ENCODE measurements at places on chromosomes 2 and 18.
A peak's percentile ranks its signal among the peaks of the same experiment; 100 is the strongest.

DNA sequence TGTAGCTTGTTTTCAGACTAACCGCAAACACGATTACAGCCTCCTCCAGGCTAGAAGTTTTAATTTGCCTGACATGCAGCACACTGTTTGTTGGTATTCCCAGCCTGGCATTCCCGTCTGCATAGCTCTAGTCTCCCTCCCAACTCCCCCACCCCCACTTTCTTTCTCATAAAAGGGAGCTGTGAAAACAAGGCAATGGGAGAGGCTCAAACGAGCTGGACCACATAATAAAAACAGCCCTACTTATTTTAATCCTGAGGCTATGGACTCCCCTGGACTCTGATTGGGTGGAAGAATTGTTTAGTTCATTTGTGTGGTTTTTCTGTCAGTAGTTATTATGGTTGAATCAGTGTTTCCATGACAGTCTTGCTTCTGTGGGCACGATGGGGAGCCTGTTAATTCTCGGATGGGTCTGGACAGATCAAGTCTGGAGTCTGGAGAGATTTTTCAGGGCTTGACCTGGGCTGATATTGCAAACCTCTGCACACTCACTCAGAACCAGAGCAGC, 1.2 kb downstream of the STON1 start:
- DNase-seq, result no peak

GRCh38 chr18:43863180-43863579, 585.9 kb upstream of the SYT4 start:
- DNase-seq, result no peak

- DNase-seq, result no peak
Observed at GRCh38 chr2:238754259-238754658, 93.6 kb upstream of the TWIST2 start.

DNA sequence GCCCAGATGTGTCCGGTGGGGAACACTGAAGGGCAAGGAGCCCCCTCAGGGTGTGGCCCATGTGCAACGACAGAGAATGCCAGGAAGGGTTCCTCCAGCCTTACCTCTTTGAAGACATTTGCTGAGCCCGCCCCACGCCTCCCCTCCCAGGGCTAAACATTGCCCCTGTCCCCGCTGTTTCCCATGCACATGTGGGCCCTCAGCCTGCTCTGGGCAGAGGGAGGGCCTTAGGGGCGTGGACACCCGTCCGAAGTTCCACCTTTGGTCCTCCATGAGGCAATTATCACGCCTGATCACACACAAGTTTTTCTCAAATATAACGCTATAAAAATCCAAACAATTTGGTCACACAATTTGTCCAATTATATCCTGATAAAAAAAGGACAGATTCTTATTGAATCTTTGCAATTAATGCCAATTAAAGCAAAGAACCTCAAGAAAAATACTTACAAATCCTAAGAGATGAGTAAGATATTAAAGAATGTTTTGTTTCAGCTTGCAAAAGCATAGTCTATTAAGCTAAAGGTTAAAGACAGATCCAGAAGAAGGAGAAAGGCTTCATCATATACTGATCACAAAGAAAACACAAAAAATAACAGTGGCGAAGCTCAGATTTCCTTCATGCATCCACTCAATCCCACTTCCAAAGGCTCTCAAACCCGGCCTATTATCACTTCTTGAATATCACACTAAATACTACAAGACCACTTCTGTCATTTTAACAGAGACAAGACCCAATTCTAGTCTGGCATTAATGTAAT, 55.2 kb upstream of the LDLRAD4 start:
- DNase-seq, result no peak

- DNase-seq, result no peak
Observed at GRCh38 chr2:219726916-219727315, 99.5 kb downstream of the SLC4A3 start.

GRCh38 chr2:194610297-194610696, 1046.7 kb upstream of the SLC39A10 start:
- DNase-seq, result no peak

DNA sequence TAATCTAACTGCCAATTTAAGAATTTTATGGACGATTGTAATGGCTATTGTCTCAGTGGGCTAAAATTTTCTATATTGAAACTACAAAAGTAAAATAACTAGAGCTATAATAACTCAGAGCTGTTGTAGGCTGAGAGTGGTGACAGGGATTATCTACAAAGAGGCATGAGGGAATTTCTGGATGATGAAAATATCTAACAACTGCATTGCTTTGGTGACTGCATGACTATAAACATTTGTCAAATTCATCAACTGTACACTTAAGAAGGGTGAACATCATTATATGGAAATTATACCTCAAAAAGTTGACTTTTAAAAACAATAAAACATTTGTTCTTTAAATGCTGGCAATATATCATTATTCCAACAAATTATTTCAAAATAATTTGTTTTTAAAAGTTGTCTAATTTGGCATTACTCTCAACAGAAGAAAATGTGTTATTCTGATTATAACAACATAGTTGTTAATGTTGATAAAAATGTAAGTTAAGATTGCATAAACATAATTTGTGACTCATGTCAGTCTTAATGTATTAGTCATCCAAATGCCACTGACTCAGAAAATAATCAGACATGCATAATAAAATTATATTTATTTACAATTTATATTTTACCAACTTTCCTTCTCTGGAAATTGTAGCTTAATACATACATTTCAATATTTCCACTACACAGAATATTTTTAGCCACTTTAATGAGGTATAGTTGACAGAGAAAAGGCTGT, 865.1 kb upstream of the VRK2 start:
- DNase-seq, result no peak

- DNase-seq, result no peak
Observed at GRCh38 chr18:68417826-68418225, 297.1 kb downstream of the TMX3 start.

DNA sequence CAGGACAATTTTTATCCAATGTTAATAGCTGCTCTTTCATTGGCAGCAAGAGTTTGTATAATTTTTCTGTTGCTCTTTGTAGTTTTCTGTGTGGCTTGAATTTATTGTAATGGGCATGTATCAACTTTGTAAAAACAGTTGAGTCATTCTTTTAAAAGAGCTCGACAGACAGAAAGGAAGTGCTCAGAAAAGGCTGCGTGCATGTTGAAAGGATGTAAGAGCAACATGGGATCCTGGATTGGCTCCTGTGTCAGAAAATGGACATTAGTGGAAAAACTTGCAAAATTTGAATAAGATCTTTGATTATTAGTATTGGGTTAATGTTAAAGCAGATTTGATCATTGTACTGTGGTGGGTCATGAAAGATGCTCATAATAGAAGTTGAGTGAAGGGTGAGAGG, 93.3 kb upstream of the CDC42EP3 start:
- DNase-seq, result no peak

- DNase-seq, result no peak
Observed at GRCh38 chr2:63369146-63369545, 219.1 kb downstream of the WDPCP start.

DNA sequence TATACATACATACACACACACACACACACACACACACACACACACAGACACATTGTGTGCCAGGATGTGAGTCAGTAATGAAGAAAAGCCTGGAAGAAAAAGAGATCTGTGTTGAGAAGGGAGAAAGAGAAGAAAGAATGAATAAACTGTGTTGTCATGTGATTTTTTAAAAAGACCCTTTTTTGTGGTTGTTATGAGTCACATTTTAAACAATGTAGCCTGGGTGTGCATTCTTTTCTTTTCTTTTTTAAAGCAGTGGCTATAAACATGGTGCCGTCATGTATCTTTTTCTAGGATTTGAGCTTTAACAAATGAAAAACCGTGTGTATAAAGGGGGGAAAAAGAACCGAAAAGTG, 87.2 kb downstream of the NRP2 start:
- no peak for DNase-seq

- no peak for DNase-seq
Observed at GRCh38 chr2:120855855-120856405, 120.3 kb downstream of the GLI2 start.

- DNase-seq, result no peak
Observed at GRCh38 chr2:201907563-201907881, 101.2 kb downstream of the CDK15 start.

GRCh38 chr2:120710256-120710655, 25.4 kb upstream of the GLI2 start:
- DNase-seq, result no peak

- no peak for DNase-seq
Observed at GRCh38 chr2:191666732-191667131, 11.2 kb upstream of the NABP1 start.

- DNase-seq, result no peak
Observed at GRCh38 chr2:29532436-29532835, 388.9 kb downstream of the ALK start.

- DNase-seq, result no peak
Observed at GRCh38 chr2:94622113-94622618, 249.1 kb upstream of the TEKT4 start.

GRCh38 chr18:111306-112014, 46.9 kb upstream of the USP14 start:
- DNase-seq, result peak; percentile 72

DNA sequence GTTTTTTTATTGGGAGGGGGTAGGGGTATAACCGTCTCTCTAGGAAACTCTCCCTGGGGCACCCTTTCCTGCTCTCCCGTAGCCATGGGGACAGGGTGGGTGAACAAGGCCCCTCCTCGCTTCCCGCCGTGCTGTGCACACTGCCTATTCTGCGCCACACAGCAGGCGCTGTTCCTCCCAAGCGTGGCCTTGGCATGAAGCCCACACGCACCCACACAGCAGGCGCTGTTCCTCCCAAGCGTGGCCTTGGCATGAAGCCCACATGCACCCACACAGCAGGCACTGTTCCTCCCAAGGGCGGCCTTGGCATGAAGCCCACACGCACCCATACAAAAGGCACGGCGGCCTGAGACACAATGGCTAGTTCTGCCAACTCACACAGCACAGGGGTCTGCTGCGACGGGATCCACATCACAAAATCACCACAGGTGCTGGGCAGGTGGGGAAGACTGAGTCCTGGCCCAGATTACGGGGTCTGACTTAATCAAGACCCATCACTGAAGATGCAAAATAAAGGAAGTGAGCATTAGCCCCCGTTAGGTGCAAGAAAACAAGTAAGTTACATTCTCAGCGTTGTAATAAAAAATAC, 46.6 kb upstream of the TPO start:
- no peak for DNase-seq

- no peak for DNase-seq
Observed at GRCh38 chr2:205675861-205676516, 6.3 kb upstream of the NRP2 start.

DNA sequence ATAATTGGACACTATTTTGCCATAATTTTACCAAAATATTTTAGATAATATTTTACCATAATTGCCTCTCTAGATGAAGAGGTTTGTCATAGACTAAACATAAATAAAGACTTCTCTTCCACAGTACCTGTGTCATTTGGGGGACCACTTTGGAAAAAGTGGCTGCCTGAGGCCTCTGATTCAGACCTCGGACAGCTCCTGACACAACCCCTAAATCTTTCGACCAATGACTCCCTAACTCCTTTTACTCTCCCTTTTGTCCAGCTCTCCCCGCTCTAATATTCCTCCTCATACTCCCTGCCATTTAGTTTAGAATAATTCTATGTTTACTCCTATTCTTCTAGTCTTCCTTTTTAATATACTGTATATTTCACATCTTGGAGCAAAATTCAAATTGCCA, 36.0 kb upstream of the UBE2E3 start:
- DNase-seq, result no peak

DNA sequence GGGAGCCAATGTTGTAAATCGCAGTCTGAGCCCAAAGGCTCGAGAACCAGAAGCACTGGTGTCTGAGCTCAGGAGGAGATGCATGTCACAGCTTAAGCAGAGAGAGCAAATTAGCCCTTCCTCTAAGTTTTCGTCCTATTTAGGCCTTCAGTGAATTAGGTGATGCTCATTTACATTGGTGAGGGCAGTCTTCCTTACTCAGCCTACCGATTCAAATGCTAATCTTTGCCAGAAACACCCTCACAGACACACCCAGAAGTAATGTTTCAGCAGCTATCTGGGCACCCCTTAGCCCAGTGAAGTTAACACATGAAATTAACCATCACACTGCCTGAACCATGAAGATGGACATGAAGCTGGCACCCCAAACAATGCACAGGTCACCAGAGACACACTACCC, 385.1 kb downstream of the STK39 start:
- no peak for DNase-seq

DNA sequence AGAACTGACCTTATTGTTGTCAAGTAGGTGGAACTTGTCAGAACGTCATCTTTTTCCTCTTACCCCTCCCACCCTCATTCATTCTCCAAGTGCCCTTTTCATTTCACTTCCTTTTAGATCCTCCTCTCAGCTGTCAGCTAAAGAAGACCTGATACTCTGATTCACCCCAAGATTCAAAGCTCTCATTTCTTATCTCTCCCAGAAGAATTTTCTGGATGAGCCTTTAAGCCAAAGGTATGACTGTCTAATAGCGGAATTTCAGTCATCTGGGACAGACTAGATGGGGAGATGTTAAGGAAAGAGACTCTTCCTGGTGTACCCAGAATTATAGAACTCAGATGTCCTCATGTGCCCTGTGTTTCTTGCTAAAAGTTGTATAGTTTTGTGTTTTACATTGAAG, 53.9 kb downstream of the TCF7L1 start:
- no peak for DNase-seq

- no peak for DNase-seq
Observed at GRCh38 chr18:4549164-4549872, 94.2 kb upstream of the DLGAP1 start.

DNA sequence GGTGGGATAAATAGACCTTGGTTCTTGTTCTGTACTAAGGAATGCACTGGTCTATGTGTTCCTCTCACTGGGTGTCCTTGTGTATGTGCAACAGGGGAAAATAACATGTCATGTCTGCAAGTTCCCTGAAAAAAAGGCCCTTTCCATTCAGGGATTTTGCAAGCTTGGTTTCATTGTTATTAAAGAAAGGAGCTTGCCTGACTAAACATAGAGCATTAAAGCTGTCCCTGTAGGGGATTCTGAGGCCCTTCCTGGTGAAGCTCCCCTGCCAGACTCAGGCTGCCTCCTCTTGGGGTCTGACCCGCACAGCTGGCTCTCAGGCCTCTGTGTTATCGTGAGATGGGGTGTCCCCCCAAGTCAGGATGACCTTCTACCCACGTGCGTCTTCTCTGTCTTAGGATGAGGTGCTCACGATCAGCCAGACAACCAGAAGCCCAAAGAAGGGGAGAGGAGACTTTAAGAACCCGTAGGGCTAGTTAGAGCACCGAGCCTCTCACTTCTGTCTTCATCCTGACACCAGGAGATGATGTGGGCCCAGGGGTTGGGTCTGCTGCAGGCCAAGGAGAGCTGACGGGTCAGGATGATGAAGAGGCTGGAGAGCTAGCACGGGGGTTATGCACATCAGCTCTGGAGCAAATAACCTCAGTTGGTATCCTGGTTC, 21.2 kb downstream of the CAPG start:
- no peak for DNase-seq

GRCh38 chr2:39479053-39479670, 42.1 kb upstream of the MAP4K3 start:
- DNase-seq, result no peak

DNA sequence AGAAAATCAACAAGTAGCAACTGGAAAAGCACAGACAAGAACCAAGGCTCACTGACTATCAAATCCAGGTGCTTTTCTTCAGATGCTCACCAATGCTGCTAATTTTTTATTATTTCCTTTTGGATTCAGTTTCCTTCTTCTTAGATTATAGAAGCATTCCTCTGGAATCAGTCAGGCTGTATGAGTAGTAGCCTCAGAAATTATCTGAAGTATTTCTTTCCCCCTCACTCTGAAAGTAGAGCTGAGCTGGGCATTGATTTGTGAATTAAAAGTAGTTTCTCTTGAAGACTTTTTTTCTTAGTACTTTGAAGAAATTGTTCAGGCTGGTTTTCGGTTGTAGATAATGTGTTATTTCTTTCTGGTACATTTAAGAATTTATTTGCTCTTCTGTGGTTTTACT, 273.7 kb downstream of the NOL4 start:
- DNase-seq, result no peak
